ENCODE measurements at places on chromosomes 7 and 10.

DNA sequence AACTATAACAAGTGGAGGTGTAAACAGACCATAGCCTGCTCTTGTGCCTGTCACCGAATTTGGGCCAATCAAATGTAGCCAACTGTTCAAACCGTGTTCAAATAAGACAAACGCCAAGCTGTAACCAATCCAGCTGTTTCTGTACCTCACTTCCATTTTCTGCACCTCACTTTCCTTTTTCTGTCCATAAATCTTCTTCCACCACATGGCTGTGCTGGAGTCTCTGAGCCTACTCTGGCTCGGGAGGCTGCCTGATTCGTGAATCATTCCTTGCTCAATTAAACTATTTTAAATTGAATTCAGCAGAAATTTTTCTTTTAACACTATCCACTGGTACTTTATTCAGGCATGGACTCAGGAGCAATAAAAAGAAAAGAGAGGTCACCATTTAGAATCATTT lies 29.9 kb upstream of the COL1A2 start:
- no peak for DNase-seq

GRCh38 chr7:142808461-142808801 lies 37.7 kb downstream of the PRSS2 start:
- DNase-seq: no peak

- no peak for DNase-seq
These were observed 304.2 kb downstream of the RNLS start for GRCh38 chr10:88278912-88279311.

DNA sequence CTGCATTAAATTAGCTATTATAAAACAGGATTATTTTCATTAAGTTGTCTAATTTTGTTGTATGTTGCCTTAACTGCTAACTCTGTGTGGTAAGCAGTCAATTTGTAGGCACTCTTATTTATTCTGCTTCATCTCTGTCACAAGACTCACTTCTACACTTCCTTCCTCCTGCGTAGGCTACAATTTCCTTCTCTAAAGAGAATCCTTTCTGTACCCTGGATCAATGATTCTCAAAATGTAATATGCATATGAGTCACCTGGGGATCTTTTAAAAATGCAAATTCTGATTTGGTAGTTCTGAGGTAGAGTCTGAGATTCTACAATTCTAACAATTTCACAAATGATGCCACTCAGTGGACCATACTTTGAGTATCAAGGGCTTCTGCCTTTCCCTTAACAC lies 4.4 kb upstream of the UBE2D1 start:
- no peak for DNase-seq

DNA sequence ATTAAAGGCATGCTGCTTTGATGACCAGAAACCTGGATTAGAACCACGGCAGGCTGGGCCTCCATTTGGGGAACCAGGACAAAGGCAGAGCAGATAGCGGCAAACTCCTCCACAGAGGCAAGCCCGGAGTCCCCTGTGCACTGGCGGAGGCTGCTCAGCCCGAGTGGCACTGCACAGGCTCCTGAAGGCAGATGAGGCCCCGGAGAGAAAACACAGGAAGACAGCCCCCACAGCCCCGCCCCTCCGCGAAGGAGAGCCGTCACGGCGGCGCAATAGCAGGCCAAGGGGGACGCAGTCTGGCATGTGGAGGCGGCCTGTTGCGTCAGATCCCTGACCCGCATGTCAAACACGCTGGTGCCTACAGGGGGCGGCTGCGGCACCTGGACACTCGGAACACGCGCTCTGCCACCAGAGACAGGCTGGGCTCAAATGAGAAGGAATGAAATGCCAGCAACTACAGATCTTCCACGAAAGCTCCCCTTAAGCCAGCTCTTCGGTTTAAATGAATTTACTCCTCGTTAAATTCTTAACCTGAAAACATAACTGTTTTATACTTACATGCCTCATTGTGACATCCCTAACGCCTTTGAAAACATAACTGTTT lies 128.5 kb downstream of the MAD1L1 start:
- DNase-seq: peak; percentile 72
